ENCODE measurements at places on chromosomes 12 and 14.

GRCh38 chr12:71282020-71282419, 124.2 kb upstream of the TSPAN8 start:
- no peak for DNase-seq

DNA sequence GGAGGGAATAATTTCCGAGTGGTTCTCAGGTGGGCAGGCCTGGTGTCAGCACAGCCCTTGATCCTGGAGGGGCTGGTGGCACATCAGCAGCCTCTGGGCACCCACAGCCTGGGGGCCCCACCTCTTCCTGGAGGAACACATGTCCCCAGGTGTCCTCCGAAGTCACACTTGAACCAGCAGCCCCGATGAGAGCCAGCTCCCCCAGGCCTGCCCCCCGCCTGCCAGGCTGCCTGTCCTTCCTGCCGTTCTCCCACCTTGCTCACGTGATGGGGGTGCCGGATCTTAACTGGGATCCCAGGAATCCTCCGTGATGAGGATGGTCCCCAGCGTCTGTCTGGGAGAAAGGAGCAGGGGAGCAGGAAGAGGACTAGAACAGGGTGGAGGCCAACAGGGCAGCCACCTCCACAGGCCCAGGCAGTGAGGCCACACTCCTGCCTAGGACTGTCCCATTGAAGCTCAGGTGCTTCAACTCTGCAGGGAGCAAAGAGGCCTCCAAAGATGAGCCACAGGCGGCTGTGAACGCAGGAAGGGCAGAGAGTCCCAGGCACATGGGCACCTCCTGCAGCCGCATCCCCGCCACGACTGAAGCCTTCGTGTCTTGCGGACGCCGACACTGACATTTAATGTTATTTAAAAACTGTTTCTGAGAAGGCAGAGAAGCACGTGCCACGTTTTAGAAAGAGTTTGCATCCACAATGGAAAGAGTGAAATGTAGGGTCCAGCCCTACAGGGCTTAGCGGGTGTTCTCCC, 77.5 kb downstream of the GALNT9 start:
- DNase-seq, result no peak

GRCh38 chr14:32932302-32932913, 6.3 kb upstream of the NPAS3 start:
- no peak for DNase-seq

DNA sequence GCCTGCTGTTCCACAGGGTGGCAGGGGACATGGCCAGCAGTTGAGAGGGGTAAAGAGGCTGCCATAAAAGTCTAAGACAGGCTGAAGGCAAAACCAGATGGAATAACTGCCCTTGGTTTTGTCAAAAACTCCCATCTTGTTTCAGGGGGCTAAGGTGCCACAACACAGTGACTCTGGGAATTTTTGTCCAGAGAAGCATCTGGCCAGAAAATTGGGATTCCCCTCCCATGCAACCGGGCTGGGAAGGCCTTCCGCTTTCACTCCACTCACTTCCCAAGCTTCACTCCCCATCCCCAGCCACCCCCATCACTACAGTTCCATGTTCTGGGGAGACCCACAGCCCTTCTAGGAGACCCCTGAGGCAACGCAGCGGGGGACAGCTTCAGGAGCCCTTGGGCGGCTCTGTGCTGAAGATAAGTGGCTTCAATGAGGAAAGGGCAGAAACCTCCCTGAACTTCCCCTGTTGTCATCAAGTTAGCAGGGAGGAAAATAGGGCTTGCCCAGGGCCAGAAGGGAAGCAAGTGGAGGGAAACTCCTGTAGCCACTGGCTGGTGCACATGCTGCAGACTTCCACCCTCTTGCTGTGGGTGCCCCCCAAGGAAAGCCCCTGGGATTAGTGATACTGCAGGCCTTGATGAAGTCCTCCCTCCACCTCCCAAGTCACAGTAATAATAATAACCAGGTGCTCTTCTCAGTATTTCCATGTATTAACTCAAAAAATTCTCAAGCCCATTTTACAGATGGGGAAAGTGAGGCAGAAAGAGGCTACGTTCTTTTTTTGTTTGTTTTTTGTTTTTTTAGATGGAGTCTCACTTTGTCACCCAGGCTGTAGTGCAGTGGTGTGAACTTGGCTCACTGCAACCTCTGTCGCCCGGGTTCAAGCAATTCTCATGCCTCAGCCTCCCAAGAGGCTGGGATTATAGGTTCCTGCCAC, 6.0 kb downstream of the TMEM229B start:
- no peak for DNase-seq

DNA sequence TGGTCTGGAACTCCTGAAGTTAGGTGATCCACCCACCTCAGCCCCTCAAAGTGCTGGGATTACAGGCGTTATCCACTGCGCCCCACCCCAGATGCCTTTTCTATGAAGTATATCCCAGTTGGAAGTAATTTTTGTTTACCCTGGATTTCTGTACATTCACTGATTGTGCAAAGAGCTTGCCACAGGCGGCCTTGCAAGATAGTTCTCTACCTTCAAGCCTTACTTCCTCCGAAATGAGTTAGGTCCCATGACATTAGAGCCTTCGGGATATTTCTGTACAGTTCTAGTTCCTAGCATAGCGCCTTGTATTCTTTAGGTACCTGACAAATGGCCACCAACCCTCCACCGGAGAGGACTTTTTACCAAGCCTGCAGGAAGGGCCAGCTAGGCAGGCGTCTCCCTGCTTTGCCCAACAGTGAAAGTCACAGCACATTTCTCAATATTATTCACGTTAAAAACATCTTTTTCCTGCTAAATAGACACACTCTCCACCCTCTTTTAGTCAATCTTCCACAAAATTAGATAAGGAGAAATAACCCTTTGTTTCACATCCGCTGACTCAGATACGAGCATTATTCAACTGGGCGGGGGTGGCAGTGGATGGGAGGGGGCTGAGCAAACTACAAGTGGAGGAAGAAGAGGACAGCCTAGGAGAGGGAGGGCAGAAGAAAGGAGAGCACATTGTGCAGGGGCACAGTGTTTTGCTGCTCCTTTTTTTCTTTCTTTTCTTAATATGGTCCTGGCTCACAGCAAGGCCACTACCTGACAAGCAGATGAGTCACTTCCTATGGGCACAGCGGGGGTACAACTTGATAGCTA, 40.0 kb upstream of the CAPRIN2 start:
- DNase-seq, result no peak

GRCh38 chr12:94172031-94172430, 23.7 kb downstream of the PLXNC1 start:
- DNase-seq, result no peak

GRCh38 chr14:88044776-88045446, 40.0 kb downstream of the GPR65 start:
- DNase-seq, result no peak

DNA sequence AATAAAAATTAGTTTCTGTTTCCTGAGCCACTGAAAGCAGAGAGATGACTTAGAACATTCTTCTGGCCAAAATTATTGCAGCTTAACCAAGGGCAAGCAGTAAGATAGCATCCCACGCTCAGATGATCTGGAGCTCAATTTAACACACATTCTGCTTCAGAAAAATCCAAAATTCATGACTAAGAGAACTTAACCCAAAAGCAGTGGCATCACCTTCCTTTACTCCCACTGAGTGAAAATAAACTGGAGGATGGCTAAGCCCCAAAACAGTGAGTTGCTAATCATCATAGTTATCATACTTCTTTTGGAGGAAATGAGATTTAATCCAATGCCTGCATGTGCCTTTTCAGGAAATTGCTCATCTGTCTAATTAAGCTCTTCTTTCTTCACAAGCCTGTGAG, 195.4 kb downstream of the DUSP6 start:
- DNase-seq, result no peak

DNA sequence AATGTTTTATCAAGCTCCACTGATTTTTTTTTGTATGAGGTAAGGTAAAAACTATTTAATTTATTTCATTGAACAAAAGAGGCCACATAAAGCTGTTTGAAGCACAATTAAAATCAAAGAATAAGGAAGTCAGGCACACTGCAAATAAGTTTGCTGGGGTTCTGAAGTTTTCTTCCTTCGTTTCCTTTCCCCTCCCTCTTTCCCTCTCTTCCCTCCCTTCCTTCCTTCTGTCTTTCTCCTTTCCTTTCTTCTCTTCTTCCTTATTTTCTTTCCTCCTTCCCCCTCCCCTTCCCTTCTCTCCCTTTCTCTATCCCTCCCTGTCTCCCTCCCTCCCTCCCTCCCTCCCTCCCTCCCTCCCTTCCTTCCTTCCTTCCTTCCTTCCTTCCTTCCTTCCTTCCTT, 78.7 kb downstream of the ALX1 start:
- no peak for DNase-seq

DNA sequence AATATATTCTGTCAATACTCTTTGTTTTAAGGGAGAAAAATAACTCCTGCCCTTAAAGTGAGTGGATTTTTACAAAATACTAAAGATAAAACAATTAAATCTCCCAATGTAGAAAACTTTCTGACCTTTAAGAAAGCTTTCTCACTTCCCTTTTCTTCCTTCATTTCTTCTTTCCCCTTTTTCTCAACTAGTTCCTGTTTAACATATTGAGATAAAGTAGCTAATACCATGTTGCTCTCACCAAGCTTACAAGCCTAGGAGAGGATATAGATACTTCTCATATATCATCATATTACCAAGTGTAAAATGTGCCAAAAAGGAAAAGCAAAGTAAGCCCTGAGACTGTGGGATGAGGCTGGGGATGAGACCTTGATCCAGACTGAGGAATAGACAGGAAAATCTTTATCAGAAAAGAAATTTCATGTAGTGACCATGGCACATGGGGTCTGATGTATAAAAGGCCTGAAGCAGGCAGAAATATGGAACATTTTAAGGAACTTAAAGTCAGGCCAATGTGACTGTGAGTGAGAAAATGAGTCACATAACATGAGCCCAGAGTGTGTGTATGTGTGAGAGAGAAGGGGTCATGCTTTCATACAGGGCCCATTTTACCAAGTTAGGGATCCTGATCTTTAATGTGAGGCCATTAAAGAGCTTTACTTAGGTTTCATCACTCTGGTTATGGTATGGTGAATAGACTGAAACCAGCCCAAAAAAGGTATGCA, 1.6 kb upstream of the RPL10L start:
- no peak for DNase-seq

GRCh38 chr14:21087294-21088091, 11.0 kb downstream of the ZNF219 start:
- no peak for DNase-seq

DNA sequence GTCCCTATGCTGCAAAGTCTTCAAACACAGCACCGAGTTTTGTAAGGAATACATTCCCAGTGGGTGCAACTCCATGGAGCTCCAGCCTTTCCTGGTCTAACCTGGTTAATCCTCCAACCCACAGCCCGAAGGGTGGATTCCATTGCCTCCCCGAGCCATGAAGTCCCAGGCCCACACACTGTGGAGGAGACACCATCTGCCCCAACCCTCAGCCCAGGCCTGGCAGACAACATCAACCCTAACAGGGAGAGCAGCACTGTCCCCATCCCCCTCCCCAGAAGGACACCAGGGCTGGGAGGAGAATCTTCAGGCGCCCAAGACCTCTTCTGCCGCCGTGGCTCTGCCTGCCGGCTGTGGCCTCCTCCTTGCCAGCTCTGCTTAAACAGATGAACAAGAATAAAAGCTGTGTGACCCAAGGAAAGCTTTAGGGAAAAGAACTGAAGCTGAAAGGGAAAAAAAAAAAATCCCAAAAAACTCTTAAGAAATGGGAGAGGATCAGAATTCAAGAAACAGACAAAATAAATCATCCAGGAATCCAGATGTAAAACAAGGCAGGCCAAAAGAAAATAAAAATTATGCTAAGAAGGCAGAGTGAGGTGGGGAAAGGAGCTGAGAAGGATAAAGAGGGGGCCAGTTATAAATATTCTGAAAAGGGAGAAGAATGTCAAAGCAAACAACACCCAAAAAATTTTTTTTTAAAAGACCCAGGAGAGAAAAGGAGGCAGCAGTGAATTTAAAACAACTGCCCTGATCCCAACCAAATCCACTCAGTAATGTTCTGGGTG, 16.0 kb upstream of the ZFP36L1 start:
- DNase-seq, result no peak

- DNase-seq, result no peak
Measured at GRCh38 chr12:100484183-100484886, 10.7 kb downstream of the NR1H4 start.

DNA sequence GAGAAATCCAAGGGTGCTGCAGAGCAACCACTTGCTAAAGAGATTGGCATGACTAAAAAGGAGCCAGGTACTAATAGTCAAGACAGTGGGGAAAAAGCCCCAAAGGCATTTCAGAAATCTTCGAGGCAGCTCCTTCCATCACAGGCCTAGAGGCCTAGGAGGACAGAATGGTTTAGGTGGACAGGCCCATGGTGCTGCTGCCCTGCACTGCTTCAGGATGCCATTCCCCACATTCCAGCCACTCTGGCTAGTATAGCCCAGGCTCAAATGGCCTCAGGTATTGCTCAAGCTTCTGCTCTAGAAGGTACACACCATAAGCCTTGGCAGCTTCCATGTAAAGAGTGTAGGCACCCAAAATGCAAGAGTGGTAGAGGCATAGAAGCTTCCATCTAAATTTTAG, 92.9 kb downstream of the RPAP3 start:
- no peak for DNase-seq

DNA sequence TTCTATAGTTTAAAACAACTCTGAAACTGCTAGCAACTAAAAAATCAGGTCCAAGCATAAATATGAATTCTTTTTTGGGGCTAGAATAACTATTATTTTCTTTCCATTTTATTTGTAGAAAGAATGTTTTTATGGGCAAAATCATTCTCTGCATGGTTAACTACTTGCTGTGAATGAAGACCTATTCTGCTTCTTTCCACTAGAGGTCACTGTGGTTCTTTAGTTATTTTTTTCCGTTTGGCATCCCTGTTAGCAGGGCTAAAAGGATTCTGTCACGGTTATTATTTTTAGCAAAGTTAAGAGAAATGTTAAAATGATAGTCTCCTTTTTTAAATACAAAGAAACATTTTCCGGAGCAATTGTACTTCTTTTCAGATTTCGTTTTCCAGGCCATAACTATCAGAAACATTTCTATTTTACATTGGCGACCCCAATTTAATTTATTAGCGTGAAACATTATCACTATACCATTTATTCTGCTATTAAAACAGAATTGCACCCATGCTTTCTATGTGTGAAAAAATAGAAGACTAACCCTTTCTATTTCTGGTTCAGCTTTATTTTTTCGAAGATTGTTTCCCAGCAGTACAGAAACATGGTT, 404.8 kb downstream of the ATP23 start:
- no peak for DNase-seq

DNA sequence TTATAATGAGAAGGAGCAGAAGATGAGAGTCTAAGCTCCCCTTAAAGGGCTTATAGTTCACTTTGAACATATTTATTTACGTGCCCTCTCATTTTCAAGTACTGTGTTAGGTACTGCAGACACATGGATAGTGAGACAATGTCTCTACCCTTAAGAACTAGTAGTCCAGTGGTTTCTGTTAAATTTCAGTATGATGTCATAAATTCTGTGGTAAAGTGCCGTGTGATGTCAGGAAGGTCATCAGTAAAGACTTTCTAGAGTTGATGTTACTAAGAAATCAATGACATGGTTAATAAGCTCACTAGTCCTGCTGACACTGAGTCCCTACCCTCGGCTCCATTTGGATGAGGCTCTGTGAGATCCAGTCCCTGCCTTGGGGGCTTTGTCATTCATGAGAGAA, 475.6 kb downstream of the ZFP36L1 start:
- DNase-seq, result no peak

GRCh38 chr12:74515849-74516248, 21.8 kb upstream of the ATXN7L3B start:
- no peak for DNase-seq

- no peak for DNase-seq
Measured at GRCh38 chr12:33253178-33253577, 186.4 kb downstream of the SYT10 start.

Measured in stimulated activated CD4-positive, alpha-beta T cell treated with anti-CD3 and anti-CD28 coated beads, Interleukin-1b, Interleukin-23, amount 100 ng/mL, for 24 hours (primary cell).